ENCODE measurements at places on chromosomes 5 and 9.

DNA sequence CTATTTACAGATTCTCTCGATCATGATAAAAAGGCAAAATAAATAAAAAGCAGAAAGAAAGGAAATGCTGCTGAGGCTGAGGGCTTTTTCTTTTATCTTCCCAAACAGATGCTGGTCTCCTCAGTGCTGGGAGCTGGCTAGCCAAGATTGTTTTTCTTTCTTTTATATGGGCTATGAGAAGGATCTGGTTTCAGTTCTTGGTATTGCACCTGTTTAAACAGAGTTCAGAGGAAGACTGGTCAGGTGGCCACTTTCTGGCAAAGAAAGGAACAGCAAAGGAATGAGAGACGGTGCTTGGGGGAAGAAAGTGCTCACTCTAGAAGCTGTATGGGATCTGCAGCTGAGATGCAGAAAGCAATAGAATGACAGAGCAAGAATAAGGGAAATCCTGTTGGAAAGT lies 88.9 kb downstream of the SLF1 start:
- DNase-seq: no peak

DNA sequence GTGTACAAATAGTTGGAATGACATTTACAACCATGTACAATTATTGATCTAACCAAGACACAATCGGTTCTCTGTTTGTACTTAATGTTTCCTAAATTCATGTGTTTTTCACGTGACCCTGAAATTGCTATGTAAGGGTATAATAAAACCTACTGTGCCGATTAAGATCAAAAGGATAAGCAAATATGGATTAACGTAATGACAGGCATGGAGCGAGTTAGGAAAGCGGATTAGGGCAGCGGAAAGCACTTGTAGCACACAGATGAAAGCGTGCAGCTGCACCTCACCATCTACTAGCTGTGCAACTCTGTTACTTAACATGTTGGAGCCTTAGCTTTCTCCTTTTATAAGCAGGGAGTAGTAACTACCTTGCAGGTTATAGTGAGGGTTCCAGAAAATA lies 38.3 kb upstream of the ZFYVE16 start:
- peak; percentile 27 for DNase-seq

GRCh38 chr5:130337179-130337888 lies 433.1 kb downstream of the CHSY3 start:
- no peak for DNase-seq

DNA sequence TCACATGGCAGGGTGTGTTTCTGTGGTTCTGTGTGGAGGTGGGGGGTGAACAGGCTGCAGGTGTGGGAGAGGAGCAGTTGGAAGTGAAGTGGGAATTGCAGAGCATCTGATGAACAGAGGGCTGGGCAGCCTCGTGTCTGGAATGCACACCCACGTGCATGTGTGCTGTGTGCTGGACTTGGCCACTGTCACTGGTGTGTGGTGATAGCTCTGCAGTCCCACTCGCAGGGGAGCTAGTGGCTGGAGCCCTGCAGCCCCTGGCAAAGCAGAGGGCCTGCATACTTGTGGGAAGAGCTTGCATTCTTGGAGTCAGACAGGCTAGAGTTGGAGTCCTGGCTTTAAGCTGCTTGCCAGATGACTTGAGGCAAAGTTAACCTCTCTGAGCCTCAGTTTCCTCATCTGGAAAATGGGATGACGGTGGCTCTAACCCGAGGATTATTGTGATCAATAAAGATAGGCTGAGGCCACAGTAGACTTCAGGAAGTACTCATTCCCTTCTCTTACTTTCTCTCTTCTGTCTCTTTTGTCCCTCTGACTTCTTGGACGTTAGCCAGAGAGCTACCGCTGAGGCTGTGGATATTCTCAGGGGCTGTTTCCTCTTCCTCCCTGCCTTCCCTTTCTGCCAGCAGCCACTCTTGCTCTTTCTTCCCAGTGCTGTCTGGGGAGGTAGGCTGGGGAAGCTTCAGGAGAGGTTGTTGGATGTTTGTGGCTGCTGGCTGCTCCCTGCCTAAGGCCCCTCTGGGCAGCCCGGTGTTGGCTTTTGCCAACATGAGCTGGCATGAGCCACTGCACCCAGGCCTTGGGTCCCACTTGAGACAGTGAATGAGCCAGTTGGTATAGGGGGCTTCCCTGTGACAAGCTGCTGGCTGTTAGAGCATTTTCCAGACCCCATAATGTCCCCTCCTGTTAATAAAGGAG lies 18.3 kb downstream of the PSAT1 start:
- no peak for DNase-seq

- no peak for DNase-seq
These were observed 1.4 kb downstream of the OTULIN start for GRCh38 chr5:14665949-14666348.

GRCh38 chr9:14315875-14316601 lies 2.1 kb upstream of the NFIB start:
- peak; percentile 84 for DNase-seq

DNA sequence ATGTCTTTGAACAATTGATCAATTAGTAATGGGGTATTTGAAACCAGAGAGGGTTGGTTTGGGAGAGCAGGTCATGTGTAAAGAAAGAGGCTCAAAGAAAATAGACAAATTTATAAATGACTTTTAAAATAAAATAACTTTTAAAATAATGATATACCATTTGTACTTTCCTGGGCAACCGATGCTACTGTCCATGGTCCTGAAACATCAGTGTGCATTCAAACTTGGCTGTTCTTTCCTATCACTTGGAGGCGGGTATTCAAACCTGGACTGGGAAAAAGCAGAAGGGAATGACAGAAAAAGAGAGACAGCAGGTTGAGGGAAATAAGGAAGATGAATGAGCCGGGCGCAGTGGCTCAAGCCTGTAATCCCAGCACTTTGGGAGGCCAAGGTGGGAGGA lies 1446.4 kb upstream of the WWC1 start:
- DNase-seq: no peak
